ENCODE measurements at places on chromosomes 12 and 14. TPM values are rescaled to one million over a fixed set of nuclear protein-coding genes. Genes with fewer than 3 reads are reported as not detected.

Gene JDP2
- 2.9 TPM for total RNA-seq

Gene AKAP5
- total RNA-seq: 0.88 TPM

Gene DCN
- total RNA-seq: not detected

Gene LBHD2
- total RNA-seq: not detected

Gene MYO1H
- not detected for total RNA-seq

GRCh38 chr12:14111230-14111865, 129.9 kb upstream of the GRIN2B start:
- H3K27ac ChIP-seq: no peak overlapping the region
- no peaks in the 10 kb centered on the region for H3K4me1 ChIP-seq
- H3K36me3 ChIP-seq: no peaks in the 10 kb centered on the region
- H3K27me3 ChIP-seq: no peaks in the 10 kb centered on the region
